ENCODE measurements at places on chromosomes 5 and 9.

GRCh38 chr5:107476783-107477182 is 194.0 kb downstream of the EFNA5 start:
- no peak for DNase-seq

GRCh38 chr5:138385660-138386059 is 33.2 kb downstream of the KDM3B start:
- peak; percentile 63 for DNase-seq

DNA sequence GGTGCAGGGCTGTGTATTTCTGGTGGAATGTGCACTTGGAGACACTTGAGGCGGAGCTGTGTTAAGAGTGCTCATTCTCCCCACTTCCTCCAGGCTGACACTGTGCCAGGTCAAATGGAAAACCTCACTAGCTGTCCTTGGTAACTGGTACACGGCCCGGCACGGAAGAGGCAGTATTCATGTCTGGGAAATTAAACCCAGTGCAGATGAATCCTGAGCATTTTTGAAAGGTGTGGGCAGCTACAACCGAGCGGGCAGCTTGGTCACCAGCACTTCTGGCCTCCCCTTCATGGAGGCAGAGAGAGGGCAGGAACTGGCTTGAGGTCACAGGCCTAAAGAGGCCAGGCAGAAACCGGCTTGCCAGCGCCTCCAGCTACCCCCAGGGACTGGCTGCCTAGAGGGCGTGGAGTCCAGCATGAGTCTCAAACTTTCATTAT is 1.6 kb downstream of the CLPTM1L start:
- DNase-seq, result no peak

- DNase-seq, result no peak
These were observed 217.0 kb upstream of the NREP start for GRCh38 chr5:111973961-111974360.

- DNase-seq, result no peak
These were observed 159.8 kb upstream of the CCDC152 start for GRCh38 chr5:42596817-42597216.

- DNase-seq, result no peak
These were observed 240.9 kb downstream of the TRPM3 start for GRCh38 chr9:70880535-70880934.

- DNase-seq, result no peak
These were observed 24.6 kb downstream of the APC start for GRCh38 chr5:112762113-112762810.

- DNase-seq, result no peak
These were observed 42.9 kb downstream of the ITGA1 start for GRCh38 chr5:52830650-52831049.

GRCh38 chr5:159975462-159976019 is 33.4 kb upstream of the TTC1 start:
- DNase-seq, result no peak

GRCh38 chr9:114093761-114094505 is 5.2 kb downstream of the KIF12 start:
- DNase-seq, result no peak

DNA sequence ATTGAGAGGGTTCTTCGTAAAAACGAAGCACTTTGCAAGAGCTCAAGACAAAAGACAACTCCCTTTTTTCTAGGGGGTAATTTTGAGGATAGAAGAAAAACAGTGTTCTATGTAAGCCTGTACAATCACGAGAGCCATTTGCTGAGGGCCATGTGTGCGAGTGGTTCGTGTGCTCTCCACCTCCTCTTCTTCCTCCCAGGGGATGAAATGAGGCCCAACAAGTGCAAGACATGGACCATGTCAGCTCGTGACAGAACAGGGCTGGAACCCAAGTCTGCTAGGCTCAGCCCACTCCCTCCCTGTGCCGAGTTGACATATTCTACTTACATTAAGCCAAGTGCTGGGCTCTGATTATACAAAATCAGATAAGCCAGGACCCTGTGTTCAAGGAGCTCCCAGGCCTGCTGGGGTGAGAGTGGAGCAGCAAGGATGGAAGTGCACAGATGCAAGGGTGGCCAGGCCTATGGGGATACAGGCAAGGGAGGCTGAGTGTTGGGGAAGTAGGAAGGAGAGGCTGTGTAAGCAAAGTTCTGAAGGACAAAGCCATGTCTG is 97.9 kb upstream of the MSX2 start:
- DNase-seq, result no peak

DNA sequence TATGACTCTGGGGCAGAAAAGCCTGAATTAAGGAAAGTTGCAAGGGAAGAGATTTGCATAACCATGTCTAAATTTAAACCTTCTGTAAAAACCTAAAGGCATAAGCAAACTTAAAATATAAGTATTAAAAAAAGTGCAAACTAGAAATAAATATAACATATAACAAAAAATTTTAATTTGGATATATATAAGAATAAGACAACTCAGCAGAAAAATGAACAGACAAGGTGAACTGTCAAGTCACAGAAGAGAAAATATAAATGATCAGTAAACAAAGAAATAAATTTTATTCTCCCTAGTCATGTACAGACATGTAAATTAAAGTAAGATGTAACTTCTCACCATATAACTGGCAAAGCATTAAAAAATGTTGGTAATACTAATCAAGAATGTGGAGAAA is 37.0 kb downstream of the C5orf22 start:
- DNase-seq, result no peak
